ENCODE measurements at places on chromosomes 16 and 17.

DNA sequence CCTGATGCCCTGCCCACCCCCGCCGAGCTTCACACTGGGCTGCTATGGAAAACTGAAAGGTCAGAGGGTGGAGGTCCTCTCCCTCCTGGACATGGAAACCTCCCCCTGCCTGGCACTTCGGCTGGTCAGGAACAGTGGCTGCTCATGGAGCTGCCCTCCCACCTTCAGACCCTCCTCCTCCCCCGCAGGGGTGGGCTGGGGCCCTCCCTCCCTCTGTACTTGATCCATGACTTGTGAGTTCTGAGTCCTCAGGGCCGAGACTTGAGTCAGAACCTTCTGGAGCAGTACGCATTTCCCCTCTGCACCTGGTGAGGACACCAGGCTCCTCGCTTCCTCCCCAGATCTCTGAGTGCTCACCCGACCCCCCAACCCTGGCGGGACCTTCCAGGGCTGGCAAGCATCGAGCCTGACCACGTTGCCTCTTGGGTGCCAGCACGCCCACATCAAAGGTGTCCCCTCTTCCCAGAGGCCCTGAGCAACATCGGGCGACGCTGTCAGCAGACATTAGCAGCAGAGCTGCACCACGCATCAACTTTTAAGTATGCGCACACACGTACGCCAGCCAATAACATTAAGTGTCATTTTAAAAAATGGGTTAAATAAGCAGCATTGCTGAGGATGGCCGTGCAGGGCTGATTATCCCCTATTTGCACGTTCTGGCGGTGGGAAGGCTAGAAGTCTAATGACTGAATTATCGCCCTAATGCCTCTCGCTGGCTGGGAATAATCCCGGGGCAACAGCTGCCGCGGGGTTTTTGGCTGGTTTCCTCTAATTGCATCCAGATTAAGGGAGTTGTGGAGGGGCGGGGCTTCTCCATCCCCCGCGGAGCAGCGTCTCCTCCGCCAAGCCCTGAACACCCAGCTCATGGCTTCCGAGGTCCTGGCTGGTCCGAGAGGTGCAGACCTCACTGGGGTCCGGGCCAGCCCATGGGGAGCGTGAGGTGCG is 98.0 kb downstream of the TBC1D16 start:
- no peak for DNase-seq

DNA sequence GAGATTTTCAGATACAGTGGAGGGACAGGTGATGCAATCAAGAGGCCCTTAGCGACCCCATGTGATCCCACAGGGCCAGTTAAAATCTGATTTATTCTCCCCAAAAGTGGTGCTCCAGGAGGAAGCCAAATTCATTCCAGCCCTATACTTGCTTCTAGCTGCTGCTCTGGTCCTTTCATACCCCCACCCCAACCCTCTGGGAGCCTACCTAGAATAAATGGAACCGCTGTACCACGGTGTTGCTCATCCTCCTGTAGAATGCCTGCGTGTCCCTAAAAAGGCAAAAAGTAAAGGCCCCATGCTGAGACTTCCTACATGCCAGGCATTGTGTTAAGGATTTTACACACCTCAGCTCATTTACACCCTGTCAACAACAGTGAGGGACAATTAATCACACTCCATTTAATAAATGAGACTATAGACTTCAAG is 2.0 kb upstream of the RASL10B start:
- DNase-seq: no peak

- peak; percentile 59 for DNase-seq
These were observed 15.7 kb downstream of the CAVIN1 start for GRCh38 chr17:42407289-42407836.

DNA sequence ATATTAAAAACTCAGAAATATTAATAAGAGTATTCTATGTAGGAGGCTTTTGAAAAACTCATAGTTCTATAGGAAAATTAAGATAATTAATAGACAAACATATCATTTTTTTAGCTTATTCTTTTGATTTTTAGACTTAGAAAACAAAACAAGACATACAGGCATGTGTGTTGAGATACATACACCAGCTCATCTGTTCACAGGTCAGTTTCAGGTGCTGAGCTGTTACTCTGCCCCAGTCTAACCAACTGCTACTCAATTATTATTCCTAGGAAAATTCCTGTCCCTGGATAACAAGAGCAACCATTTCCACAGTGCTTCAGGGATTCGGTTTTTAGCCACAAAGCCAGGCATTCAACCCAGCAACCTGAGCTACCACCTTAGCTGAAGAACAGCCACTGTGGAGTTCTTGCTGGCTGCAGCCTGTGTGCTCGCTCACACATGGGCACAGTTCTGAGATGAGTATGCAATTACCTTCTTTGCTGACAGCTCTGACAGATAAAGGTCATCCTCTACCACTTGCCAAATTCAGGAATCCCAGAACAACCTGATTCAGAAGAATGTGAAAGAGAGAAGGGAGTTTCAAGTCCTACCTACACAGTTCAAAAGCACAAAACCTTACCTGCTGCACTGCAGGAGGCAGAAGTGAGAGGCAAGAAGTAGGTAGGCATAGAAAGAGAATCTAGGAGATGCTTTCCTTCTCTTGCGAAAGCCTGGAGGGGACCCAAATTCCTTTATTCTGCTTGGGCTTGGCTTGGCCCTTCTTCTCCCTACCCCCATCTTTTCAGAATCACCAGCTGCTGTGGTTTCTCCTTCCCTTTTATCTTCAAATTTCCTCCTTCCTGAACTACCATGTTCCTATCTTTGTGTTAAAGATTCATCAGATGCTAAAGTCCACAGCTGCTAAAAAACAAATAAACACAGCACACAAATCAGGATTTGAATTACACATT is 62.7 kb downstream of the TEX2 start:
- DNase-seq: no peak

GRCh38 chr17:19250421-19251173 is 13.4 kb downstream of the EPN2 start:
- DNase-seq: no peak

GRCh38 chr17:62693616-62694409 is 66.3 kb downstream of the MRC2 start:
- no peak for DNase-seq

- DNase-seq: no peak
These were observed 25.6 kb upstream of the USP7 start for GRCh38 chr16:8989099-8989878.

DNA sequence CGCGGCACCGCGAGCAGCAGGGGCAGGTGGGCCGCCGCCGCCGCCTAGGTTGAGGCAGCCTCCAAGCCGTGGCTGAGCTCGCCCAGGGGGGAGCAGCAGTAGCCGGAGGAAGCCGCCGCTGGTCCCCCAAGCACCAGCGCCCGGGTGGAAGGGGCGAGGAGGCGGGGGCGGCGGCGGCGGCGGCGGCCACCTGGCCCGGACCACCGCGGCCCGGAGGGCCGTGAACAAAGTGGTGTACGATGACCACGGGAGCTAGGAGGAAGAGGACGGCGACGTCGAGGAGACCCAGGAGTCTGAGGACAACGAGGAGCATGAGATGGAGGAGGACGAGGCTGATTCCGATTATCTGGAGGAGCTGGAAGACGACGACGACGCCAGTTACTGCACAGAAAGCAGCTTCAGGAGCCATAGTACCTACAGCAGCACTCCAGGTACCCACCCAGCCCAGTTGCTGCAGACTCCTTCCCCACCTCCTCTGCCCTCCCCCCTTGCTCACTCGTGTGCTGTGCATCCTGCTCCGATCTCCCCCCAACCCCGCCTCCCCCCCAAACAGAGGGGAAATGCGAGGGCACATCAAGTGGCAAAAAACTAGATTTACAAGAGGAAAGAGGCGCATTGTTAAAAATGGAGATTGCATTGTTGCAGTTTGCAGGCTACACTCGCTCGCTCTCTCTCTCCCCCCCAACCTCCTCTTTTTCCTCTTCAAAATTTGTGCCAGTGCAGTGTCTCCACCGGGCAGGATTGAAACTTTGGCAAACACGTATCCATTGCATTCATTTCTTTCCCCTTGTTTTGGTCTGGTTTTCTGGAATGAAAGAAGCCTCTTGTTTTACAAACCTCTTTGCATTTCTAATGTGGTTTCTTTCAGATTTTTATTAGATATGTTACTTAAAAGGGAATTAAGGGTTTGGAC is 41.8 kb upstream of the AMZ2 start:
- no peak for DNase-seq

DNA sequence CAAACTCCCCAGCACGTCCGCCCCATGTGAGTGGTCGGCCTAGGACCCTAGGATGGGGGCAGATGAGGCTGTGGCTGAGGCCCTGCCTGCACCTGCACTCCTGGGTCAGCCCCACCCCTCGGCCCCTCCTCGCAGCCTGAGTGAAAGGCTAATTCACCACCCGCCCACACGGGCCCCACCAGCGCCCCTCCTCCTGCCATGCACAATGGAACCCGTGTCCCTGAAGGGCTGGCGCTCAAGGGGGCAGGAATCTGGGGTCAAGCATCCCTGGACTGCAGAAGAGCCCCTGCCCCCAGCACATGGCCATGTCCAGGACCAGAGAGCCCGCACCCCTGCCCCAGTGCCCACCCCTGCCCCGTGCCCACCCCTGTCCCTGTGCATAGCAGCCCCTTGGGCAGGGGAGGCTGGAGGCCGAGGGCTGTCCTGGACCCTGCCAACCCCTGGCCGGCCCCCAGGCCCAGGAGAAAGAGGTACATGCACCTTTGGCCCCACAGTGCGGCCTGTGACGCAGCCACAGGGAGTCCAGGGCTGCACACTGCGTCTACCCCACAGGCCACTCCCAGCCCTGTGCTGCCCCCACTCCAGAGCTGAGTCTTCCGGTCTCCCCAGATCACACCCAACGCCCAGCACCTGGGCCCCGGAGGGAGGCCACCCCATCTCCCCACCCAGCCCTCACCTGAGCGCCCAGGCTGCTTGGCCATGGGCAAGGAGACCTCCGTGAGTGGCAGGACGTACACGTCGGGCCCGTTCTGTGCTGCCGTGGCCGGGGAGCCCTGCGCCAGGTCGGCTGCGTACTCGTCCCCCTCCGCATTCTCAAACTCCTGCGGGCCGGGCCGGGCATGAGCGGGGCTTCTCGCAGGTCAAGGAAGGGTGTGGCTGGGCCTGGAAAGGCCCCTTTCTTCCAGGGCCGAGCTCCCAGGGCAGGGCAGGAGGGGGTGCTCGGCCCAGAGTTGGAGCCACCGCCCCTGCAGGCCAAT is 34.6 kb upstream of the PVALEF start:
- no peak for DNase-seq

- no peak for DNase-seq
These were observed 94.9 kb upstream of the PMFBP1 start for GRCh38 chr16:72266836-72267235.

DNA sequence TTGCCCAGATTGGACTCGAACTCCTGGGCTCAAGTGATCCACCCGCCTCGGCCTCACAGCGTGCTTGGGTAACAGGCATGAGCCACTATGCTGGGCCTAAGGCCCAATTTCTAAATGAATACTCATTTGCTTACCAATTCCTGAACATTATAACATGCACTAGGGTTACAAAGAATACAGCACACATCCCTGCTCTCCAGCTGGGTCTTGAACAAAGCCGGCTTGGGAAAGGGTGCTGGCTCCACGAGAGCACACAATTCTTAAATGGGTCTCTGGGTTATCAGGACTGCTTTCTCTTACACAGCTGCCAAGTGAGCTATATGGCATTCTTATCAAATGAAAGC is 58.3 kb downstream of the HIC1 start:
- DNase-seq: no peak
